Thoracic aorta (tissue), 2 donors: ENCODE measurements at places on chromosomes 13 and 19. TPM values are rescaled to one million over a fixed set of nuclear protein-coding genes. Genes with fewer than 3 reads are reported as not detected.

GRCh38 chr13:59861676-59862075 lies 302.1 kb downstream of the DIAPH3 start:
- DNase-seq, result no peak

DNA sequence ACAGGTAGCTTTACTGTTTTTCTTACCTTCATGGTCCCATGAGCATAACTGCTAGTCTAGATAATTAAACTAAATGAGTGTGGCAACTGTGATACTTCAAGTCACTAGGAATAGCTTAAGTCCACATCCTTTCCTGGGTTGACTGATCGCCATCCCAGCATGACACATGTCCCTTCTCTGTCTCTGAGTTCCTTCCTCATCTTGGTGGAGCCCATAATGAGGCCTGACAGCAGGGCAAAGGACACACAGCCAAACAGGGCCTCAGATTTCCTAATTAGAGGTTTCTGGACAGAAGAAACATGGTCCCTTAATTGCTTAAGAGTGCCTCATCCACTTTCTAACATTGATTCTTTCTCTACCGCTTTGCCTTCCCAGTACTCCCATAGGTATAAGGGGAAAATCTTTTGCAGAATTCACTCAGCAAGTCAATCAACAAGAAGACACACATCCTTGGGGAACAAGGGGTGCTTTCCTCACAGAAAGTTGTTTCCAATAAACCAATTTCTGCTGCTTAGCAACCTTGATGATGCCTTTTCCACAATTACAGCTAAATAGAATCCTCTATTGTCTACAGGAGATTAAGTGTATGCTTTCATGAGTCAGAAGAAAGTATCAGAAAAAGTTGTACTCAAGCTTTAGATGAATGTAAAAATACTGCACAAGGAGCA lies 208.3 kb upstream of the SERP2 start:
- DNase-seq, result no peak

GSX1 gene
- total RNA-seq, result not detected

- peak; percentile 44 for DNase-seq
Measured at GRCh38 chr19:7242601-7243258, 51.5 kb downstream of the INSR start.

IGSF23 gene
- not detected for total RNA-seq

- no peak for DNase-seq
Measured at GRCh38 chr19:23285948-23286347, 35.8 kb upstream of the ZNF724 start.

DNA sequence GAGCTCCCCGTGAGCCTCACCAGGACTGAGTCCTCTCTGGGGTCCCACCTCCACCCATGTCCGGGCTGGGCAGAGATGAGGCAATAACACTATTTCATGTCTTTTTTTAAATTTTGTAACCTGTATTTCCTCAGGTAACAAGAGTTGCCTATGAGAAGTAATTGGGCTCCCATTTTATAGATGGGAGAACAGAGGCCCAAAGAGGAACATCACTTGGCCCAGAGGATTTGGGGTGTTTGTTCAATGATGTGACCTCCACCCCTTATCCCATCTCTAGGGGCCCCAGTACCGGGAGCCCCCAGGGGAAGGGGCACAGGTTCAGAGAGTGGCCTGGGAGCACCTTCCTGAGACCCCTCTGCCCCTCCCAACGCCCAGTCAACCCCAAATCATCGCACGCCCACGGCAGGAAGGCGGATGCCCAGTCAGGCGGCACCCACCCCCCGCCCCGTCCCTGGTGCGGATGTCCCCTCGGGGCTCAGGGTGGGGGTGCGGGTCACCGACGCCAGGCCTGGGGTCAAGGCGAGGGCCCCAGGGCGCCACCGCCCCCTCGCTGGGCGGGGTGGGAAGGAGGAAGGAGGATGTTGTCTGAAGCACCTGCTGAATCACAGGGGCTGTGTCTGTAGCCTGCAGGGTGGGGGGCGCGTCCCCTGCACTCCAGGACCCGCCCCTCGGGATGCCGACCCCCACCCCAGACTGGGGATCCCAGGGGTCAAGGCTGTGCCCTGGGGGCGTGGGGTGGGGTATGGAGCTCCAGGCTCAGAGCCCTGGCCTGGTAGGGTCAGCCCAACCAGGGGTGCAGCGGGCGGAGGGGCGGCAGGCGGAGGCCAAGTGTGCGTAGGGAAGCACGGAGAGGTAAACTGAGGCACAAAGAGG lies 9.0 kb upstream of the CIRBP start:
- no peak for DNase-seq

DNA sequence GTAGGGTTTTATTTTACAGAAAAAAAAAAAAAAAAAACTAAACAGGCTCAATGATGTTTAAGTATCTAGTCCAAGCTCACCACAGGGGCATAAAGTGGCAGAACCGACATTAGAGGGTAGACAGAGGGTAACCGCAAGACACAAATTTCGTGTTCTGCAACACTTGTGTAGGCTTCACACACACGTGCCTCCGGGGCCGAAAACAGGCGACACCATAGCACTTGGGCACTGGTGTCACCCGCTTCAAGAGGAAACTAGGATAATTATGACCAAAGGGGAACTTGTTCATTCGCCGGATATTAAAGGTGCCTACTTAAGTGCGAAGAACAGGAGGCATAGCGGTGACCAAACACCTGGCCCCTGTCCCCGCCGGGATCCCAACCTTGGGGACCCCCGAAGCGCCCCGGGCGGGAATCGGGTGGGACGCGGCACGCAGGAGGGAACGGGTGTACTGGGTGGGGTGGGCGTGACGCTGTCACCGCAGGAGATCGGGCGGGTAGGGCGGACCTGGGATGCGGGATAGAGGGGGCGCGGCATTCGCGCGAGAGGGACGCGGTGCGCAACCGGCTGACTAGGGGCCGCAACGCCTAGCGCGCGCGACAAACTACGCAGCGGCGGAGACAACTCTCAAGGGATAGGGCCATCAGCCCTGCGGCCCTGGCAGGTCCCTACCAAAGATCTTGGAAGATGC lies 558 bp downstream of the MZT1 start:
- peak; percentile 4 for DNase-seq

DNA sequence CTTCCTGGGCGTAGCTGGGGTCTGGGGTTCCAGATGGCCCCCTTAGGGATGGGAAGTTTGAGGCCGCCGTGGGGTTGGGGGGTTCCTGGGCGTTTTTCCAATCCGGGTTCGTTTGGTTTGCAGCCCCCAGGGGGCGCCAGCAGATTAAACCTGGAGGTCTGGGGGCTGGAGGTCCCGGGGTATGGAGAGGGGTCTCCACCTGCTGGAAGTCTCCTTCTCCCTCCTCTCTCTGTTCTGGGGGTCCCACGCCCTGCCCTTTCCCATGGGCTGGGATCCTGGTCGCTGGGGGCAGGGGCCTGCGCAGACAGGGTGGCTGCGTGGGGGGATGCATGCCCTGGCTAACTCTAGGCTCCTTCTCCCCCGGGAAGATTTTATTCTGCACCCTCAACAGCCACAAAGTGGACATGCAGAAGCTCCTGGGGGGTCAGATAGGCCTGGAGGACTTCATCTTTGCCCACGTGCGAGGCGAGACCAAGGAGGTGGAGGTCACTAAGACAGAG lies 899 bp downstream of the GIPC3 start:
- DNase-seq, result no peak

GRCh38 chr13:102707467-102707866 lies 12.6 kb upstream of the METTL21C start:
- DNase-seq, result no peak

GRCh38 chr19:3697094-3697493 lies 3.2 kb downstream of the PIP5K1C start:
- no peak for DNase-seq

CEBPA gene
- total RNA-seq, result 4.7 TPM

FAM216B gene
- not detected for total RNA-seq

ZNF723 gene
- not detected for total RNA-seq

DNA sequence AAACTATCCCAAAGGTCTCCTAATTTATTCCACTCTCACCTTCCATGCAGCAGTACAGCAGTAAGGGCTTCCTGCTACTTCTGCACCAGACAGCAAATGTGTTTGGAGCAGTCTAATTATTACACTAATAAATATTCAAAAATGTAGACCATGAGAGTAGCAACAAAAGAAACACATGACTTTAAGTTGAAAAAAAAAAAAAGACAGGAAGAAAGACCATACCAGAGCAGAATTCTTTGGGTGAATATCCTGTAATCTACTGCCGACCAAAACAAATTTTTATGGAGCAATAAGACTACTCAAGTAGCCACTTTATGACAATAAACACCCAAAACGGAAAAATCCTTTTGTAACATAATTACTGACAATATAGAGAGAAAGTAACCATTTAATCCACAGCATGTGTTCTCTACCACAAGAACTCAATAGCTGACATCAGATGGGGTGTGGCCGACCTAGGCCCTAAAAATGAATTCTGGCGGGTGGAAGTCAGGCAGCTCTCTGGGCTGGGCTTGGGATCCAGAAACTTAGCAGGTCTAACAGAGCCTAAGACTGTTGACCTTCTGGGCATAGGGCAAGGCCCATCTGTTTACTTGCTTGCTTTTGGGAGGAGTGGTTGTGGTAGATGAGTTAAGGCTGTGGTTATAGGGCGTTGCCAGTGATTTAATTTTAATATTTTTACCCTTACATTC lies 4.6 kb downstream of the KLF12 start:
- DNase-seq, result no peak

DACT3 gene
- 138 TPM for total RNA-seq
